ENCODE measurements at places on chromosomes 3 and 15. TPM values are rescaled to one million over a fixed set of nuclear protein-coding genes. Genes with fewer than 3 reads are reported as not detected.

- H3K4me3 ChIP-seq: peak within 1 kb of the TSS; percentile 76
- H3K36me3 ChIP-seq: peaks cover 3% of the 10 kb centered on the region
Observed at GRCh38 chr15:99249270-99249841, at the start of gene TTC23. Gene TTC23 (minus strand): TSS chr15:99249581. CDS start chr15:99228712, 20,869 bp downstream.

GRCh38 chr3:54573858-54574257 is 354.0 kb downstream of the LRTM1 start:
- no peak overlapping the region for H3K27ac ChIP-seq
- no peaks in the 10 kb centered on the region for H3K27me3 ChIP-seq
- no peak overlapping the region for H3K4me3 ChIP-seq
- H3K36me3 ChIP-seq: no peaks in the 10 kb centered on the region
- DNase-seq: no peak

GRCh38 chr15:90956274-90957030 is 1.8 kb downstream of the RCCD1 start:
- no peaks in the 10 kb centered on the region for H3K27me3 ChIP-seq
- peaks cover 36% of the 10 kb centered on the region for H3K36me3 ChIP-seq
- DNase-seq: peak; percentile 100
- H3K27ac ChIP-seq: peak overlapping the region; percentile 66
- H3K4me1 ChIP-seq: peaks cover 27% of the 10 kb centered on the region

Gene SH2D7
- not detected for total RNA-seq

Gene ARGFX
- total RNA-seq: not detected

Data from osteoblast (primary cell).